ENCODE measurements at places on chromosomes 1 and 21.
A peak's percentile ranks its signal among the peaks of the same experiment; 100 is the strongest.

DNA sequence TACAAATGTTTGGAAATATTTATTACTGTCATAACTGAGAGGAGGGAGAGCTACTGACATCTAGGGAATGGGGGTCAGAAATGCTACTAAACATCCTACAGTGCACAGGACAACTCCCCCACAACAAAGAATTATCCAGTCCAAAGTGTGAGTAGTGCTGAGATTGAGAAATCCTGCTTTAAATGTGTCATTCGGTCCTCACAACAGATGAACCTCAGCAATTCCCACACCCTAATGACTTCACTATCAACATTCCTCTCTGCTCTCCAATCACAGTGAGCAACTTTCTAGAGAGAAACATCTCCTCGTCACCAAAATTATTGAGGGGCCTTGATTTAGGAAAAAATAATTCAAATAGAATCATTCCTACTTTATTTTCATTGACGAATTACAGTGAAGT, 18.0 kb downstream of the OMA1 start:
- DNase-seq = no peak

DNA sequence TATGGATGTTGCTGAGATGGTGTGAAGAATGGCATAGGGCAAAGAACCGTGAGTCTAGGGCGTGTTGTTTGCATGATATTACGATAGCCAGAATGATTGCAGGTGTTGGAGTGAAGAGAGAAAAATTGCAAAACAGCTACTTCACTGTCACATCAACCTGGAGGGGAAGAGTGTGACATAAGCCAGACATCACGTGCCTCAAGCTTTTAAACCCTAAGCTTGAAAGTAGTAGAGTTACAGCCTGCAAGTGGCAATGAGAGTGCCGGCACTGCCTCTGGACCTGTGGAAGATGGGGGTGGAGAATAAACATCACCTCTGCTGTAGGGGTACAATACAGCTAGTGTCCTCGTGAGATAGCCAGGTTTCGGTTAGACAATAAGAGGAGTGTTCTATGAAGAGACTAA, 11.1 kb downstream of the EEIG2 start:
- DNase-seq = no peak

DNA sequence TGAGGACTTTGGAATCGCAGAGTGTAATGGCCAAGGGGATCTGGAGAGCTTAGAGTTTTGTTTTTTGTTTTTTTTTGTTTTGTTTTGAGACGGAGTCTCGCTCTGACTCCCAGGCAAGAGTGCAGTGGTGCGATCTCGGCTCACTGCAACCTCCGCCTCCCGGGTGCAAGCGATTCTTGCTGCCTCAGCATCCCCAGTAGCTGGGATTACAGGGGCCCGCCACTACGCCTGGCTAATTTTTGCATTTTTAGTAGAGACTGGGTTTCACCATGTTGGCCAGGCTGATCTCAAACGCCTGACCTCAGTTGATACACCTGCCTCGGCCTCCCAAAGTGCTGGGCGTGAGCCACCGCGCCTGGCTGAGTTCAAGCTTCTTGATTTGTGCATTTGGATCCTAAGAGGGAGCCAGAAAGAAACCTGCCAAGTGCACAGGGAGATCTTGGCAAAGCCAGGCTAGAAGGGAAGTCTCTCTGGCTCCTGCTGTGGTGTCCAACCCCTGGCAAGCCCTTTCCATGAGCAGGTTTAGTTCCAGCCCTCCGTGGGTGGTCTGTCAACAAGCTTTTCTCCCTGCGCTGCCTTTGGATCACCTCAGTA, 852 bp downstream of the FAAH start:
- DNase-seq = no peak

DNA sequence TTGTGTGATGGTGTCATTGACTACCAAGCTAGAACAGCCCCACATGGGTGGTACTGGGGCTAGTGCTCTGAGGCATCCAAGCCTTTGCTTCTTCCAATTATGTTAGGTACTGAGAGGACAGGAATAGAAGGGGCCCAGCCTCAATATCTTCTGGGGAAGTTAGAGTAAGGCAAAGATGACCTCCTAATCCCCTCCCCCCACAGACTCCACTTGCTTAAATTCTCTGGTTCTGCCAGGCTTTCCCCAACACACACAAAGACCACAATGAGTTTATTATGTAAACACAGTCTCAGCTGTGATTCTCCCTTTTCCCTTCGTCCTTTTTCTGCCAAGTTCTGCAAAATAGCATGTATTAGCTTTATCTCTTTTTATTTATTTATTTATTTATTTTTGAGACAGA, 3.1 kb upstream of the TACSTD2 start:
- DNase-seq = no peak

- DNase-seq = no peak
Measured at GRCh38 chr1:1325288-1326074, 879 bp downstream of the CPTP start.

DNA sequence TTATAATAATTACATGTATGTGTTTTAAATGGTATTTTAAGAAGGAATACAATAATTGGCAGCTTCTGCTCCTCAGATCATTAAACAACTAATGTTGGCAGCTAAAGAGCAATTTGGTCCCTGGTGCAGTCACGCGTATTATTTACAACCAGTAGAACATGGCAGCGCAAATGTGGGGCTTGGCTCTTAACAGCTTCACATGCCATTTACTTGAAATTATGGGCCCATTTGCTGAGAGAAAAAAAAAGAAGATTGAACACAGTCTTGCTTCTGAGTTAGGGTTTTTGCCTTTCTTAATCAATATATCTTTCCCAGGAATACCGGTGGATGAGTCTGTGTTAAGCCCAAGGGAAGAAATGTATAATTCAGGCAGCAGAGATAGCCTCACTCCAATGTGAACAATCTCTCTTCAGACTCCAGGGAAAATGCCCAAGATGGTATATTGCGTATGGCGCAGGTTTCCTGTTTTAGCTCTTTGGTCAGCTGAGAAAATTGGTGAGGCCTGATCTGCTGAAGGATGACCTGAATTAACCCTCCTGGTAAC, 174.5 kb downstream of the DISC1 start:
- DNase-seq = no peak

- peak; percentile 18 for DNase-seq
Measured at GRCh38 chr1:94805912-94806311, 14.2 kb upstream of the SLC44A3 start.

- DNase-seq = no peak
Measured at GRCh38 chr1:43270421-43271095, 775 bp downstream of the TMEM125 start.

- no peak for DNase-seq
Measured at GRCh38 chr1:27489501-27489972, 430 bp downstream of the WASF2 start.

GRCh38 chr1:197985351-197985750, 68.2 kb downstream of the LHX9 start:
- no peak for DNase-seq

GRCh38 chr21:41854426-41854995, 24.6 kb downstream of the PRDM15 start:
- no peak for DNase-seq

DNA sequence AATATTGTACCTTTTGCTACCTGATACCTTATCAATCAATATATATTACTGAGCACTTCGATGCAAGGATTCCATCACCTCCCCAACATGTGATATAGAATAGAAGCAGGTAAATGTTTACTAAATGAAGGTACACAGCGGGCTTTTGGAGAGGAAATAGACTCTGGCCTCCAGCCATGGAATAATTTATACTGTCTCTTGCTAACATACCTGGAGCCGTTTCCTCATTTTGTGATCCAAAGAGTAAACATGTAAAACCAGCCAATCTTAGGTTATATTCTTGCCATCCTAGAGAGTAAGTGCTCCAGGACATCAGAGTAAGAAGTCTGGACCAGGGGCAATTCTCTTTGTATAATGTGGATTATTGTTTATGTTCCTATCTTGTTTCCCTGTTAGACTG, 39.4 kb downstream of the NDUFS5 start:
- DNase-seq = no peak

DNA sequence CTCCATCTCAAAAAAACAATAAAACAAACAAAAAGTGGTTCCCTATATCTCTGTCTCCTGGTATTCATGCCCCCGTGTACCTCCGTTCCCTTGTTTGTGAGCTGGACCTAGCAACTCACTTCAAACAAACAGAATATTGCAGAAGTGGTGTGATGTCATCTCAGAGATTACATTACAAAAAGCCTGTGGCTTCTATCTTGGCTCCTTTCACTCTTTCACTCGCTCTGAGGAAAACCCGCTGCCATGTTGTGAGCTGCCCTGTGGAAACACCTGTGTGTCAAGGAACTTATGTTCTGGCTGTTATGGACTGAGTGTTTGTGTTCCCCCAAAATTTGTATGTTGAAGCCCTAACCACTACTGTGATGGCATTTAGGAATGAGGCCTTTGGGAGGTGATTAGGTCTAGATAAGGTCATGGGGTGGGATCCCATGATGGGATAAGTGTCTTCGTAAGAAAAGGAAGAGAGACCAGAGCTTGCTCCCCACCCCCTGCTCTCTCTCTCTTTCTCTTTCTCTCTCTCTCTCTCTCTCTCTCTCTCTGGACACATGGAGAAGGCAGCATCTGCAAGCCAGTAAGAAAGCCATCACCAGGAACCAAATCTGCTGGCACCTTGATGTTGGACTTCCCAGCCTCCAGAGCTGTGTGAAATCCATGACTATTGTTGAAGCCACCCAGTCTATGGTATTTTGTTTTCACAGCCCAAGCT, 7.4 kb upstream of the HYI start:
- no peak for DNase-seq

DNA sequence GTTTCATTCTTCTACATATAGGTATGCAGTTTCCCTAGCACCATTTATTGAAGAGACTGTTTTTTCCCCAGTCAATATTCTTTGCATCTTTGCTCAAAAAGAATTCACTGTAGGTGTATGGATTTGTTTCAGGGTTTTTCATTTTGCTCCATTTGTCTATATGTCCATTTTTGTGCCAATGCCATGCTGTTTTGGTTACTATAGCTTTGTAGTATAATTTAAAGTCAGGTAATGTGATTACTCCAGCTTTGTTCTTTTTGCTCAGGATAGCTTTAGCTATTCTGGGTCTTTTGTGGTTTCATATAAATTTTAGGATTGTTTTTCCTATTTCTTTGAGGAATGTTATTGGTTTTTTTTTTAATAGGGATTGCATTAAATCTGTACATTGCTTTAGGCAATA, 15.9 kb upstream of the SMAP2 start:
- DNase-seq = no peak

DNA sequence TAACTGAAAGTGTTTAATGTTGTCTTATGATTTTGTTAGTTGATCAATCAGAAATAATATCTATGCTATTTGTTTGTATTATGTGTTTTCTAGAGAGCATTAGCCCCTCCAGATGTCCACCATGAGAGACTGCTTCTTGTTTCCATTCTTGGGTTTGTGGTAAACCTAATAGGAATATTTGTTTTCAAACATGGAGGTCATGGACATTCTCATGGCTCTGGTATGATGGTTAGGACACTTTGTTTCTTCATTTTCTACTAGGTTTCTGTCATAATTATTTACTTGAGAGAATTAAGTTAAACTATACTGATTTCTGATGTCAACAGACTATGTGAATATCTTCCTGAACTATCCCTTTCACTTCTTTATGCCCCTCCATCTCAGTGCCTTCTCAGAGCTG, 16.1 kb downstream of the SLC30A7 start:
- DNase-seq = no peak

DNA sequence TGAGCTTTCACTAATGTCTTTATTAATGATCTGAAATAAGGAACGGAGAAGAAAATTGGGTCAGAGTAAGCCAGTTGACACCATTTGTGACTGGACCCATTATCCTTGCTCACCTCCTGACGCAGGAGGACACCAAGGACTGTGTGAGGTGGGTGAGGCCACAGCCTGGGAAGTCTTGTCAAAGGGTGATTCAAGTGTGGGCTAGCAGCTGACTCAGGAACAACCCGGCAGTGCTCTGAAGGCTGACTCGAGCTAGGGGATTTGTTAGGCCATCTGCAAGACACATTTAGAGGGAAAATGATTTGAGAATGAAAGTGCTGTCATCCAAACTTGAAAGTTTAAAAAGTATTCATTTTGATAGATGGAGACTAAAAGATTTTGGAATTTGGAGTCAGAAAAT, 21.2 kb downstream of the PRRX1 start:
- no peak for DNase-seq

DNA sequence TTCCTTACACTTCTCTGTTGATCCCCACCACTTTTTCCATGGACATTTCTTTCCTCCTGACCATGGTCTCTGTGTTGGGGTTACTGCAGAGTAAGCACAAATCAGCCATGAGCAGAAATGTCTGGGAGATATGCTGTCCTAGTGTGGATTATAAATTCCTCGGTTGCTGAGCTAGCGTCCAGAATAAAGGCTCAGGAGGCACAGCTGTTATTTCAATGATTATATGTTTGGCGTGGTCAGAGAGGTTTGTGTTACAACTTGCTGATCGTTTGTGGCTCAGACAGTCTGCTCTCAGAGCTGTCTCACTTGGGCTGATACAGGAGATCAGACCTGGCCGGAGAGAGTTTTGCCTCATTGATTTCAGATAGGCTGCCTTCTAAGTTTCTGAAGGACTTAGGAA, 37.5 kb upstream of the LAMC2 start:
- no peak for DNase-seq

- DNase-seq = no peak
Measured at GRCh38 chr1:225611537-225612223, 41.2 kb downstream of the ENAH start.
